Inflammatory macrophage treated with lipopolysaccharide for 1 hour (primary cell): ENCODE measurements at places on chromosomes 13 and 19.
A peak's percentile ranks its signal among the peaks of the same experiment; 100 is the strongest.

- no peak for DNase-seq
Measured at GRCh38 chr19:44696939-44697669, 1.8 kb upstream of the CEACAM16 start.

GRCh38 chr13:42626176-42626860 lies 52.4 kb downstream of the TNFSF11 start:
- no peak for DNase-seq

DNA sequence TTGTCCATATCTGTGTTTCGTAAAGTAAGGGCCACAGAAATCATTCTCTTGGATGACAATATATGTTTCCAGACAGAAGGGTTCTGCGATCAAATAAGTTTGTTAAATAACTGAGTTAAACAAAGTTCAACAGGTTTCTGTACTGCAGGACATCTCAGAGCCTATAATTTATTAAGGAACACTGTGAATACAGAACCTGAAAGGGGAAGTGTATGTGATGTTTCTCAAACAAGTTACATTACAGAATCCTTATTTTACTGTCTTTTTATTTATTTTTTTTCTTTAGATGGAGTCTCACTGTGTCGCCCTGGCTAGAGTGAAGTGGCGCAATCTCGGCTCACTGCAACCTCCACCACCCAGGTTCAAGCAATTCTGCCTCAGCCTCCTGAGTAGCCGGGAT lies 55.4 kb upstream of the GTF2F2 start:
- DNase-seq = peak; percentile 11

DNA sequence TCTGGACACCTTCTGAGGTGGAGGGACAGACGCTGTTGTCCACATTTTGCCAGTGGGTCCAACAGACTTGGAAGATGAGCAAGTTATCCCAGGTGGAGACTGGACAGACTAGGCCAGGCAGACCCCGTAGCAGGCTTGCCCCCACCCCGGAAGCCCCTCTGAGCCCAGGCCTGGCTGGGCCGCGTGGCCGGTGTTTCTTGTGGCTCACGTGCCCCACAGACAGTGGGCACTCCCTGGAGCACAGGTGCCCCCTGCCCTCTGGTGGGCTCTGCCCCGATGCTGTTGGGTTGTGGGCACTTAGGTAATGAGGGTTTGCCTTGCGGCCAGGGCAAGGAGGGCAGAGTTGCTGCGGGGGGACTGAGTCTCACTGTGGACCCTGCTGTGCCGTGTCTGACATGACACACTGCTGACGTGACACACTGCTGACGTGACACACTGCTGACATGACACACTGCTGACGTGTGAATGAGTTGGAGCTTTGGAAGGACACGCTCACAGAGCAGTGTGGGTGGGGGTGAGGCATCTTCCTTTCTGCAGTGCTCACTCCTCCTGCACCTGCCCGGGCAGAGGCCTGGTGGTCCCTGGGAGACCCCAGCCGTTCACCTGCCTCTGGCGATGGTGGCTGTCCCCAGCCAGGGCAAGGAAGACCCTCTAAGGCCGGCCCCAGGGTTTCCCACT lies 25.1 kb downstream of the DOT1L start:
- DNase-seq = peak; percentile 66

- DNase-seq = no peak
Measured at GRCh38 chr19:726993-727956, 18.5 kb downstream of the PALM start.

GRCh38 chr13:50094615-50095293 lies 79.5 kb downstream of the KCNRG start:
- DNase-seq = no peak

DNA sequence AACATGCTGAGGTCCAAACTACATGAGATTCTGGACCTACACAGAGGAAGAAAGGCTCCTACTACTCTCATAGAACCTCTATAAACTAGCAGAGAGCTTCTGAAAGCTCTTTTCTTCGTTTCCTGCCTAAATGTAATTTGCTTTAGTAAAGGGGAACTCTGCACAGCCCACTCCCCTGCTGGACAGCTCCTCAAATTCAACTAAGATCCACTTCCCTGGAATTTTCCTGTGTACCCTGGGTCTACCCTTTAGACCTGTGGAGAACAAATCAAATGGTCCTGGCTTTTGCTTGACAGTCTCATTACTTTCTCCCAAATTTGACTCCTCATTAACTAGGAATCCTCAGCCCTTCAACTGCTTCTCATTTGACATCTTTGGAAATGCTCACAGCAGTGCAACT lies 3.5 kb upstream of the DCLK1 start:
- DNase-seq = no peak

- no peak for DNase-seq
Measured at GRCh38 chr19:6272913-6273600, 6.7 kb downstream of the MLLT1 start.

DNA sequence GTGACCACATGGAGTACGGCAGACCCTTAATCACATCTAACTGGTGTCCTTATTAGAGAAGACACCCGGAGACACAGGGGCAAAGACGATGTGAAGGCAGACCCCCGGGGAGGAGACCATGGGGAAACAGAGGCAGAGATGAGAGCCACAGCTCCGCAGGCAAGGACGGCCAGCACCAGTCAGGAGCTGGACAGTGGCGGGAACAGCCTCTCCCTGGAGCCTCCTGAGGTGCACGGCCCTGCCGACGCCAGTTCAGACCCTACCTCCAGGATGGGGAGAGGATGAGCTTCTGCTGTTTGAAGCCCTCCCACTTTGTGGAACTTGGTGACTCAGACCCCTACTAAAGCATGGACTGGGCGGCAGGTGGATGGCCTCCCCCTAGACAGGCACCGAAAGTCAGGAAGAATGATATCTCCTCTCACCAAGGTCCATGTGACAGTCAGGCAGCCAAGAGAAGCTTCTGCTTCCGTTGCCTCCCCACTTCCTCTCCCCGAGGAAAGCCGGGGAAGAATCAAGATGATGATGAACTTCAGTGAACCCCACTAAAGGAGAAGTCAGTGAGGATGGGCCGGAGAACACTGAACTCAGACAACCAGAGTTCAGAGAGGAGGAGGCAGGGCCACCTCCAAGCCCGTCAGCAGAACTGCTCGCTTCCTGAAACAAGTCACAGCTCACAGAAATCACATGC lies 25.4 kb downstream of the RAB20 start:
- DNase-seq = peak; percentile 98

DNA sequence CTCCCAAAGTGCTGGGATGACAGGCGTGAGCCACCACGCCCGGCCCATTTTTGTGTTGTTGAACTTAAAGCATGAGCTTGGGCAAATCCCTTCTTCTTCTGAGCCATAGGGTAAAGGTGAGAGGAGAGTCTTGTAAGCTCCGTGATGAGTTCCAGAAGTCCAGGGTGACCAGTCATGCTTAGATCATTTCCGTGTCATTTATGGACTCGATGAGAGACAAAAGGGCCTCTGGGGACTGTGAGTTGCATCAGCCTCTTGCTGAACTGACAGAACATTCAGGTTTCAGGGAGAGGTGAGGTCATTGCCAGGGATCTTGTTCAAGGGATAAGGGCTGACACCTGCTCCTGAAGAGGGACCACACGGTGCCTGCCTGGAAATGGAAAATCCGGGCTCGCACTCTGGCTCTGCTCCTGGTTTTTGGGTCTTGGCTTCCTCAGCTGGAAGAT lies 53.6 kb downstream of the GADD45B start:
- DNase-seq = no peak

GRCh38 chr19:43780706-43781525 lies at the start of gene KCNN4:
TSS of gene KCNN4 (minus strand) at chr19:43780973. CDS start at chr19:43780861, 112 bp downstream.
- DNase-seq = peak; percentile 72

- no peak for DNase-seq
Measured at GRCh38 chr13:51689663-51689996, 105.4 kb downstream of the WDFY2 start.

DNA sequence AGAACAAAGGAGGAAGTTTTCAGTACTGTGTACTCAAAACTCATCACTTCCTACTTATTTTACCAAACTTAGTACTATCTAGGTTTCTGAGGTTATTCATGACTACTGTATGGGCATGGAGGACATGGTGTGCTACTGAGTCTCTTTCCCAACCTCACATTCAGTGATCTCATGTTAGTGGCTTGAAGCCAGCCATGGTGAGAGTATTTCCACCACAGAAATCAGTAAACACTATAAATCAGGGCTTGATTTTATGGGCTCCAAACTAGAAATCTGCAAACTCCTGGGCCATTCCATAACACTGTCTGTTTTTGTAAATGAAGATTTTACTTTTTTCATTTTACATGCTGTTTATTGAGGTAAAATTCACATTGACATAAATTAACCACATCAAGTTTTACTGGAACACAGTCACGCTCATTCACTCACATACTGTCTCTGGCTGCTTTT lies 19.7 kb downstream of the MED26 start:
- DNase-seq = peak; percentile 56
